ENCODE measurements at places on chromosomes 1 and 21. TPM values are rescaled to one million over a fixed set of nuclear protein-coding genes. Genes with fewer than 3 reads are reported as not detected.

DNA sequence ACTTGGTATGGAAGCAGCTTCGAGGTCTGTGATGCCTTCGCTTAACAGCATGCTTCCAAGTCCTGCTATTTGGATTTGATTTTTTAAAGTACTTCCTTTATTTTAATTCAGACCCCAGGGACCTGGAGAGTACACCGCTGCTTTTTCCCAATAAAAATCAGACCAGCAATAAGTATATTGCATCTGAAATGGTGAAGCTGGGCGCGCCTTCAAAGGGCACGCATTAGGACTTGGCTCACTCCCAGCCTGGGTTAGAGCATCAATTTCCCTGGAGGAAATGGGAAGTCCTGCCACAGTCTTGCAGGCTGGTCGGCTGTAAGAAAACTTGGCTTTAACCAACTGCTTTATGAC lies 325.1 kb downstream of the RRAGC start:
- no peak for ATAC-seq

GRCh38 chr21:42632771-42633690 lies 20.4 kb upstream of the PDE9A start:
- no peak for ATAC-seq

DNA sequence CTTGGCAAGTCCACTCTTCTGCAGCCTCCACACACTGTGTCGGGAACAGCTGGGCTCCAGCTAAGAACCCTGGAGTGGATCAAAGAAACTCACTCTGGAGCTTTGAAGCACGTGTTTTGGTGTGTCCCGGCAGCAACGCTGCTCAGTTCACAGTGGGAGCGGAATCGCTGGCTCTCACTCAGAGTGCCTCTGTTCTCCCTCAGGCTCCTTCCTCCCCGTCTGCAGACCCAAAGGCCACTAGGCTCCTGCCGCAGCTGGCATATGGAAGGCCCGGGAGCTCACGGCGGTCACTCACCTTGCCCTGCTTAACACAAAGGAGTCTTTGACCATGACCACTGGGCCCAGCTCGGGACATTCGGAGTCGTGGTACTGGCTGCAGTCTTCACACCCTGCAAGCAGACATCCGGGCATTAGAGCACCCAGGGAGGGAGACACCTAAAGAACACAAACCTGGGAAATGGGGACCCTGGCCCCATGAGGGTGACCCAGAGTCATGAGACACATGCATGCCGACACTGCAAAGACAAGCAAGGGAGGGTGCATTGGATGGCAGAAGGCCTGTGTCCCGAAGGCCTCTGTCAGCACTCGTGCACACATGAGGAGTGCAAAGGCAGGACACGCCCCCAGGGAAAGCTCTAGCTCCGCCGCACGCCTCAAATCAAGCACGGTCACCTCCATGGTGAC lies 19.7 kb downstream of the PRDM15 start:
- ATAC-seq = no peak

DNA sequence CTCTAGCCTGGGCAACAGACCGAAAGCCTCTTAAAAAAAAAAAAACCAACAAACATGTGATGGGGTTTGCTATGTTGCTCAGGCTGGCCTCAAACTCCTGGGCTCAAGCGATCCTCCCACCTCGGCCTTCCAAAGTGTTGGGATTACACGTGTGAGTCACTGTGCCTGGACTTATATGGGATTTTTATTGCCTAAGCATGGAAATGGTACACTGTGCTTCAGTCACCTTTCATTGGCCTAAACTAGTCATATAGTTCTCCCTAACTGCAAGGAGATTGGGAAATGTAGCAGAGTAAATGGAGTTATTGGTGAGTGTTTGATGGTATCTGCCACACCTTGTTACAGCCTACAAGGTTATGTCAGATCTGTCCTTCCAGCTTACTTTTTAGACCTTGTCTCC lies 17.2 kb upstream of the MEF2D start:
- peak; percentile 32 for ATAC-seq

DNA sequence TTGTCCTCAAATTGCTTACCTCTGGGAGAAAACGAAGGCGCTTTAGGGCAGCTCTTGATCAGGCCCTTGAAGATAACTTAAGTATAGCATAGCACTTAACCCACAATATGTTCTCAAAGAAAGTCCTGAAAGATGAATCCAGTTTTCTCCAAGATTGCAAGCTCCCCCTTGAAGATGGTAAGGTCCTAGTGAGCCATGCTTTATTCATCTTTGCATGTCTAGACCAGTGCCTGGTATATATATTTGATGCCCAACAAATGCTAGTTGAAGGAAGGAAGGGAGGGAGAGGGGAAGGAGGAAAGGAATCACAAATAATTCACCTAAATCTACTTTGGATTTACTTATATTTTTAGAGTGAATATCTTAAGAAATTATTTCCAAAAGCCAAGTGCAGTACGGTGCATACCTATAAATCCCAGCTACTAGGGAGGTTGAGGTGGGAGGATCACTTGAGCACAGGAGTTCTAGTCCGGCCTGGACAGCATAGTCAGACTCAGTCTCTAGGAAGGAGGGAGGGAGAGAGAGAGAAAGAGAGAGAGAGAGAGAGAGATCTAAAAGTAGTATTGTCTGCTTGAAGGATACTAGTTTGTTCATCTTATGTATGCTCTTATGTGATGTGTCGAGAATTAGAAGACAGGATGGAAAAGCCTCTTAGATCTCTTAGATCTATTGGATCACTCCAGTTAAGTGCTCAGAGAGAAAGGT lies 25.0 kb downstream of the PBX1 start:
- no peak for ATAC-seq

DNA sequence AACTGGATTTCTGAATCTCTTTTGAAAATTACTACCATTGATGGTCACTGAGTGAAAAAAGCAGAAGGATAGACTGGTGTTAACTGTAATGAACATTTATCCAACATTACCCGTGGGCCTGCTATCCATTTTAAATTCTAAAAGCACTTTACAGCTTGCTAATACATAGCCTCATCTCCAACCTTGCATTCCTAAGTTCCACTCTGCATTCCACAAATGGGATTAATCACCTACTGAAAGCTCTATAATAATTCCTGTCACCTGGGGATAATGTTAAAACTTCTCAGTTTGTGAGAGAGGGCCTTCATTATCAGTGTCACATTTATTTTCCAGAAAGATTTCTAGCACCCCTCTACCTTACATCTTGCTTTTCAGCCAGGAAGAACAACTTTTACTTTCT lies 38.2 kb downstream of the PTPRC start:
- no peak for ATAC-seq

DNA sequence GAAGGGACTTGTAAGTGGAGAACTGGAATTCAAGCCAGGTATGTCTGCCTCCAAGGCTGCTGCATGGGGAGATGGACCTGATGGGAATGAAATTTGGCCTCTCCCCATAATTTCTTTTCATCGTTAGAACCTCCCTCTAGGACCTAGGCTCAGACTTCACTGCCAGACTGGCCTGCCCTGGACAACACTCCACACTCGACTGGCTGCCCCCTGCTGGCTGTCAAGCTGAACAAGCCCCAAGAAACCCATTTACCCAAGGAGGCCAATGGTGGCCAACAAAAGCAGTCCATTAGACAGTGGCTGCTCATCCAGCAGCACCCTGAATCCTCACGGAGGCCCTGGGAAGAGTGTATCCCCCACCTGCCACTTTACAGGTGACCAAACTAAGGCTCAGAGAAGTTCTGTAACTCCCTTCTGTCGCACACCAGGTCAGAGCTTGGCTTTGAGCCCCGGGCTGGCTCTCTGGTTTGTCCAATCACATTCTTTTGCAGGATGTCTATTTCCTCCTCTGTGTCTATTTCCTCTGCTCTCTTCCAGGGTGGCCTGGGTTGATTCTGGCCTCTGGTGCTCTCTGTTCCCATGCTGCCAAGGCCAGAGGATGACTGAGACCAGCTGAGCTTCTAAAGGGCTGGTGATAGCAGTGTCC lies 3.8 kb downstream of the RNF186 start:
- ATAC-seq = peak; percentile 59

GRCh38 chr1:228259951-228260350 lies 52.1 kb downstream of the OBSCN start:
- ATAC-seq = no peak

DNA sequence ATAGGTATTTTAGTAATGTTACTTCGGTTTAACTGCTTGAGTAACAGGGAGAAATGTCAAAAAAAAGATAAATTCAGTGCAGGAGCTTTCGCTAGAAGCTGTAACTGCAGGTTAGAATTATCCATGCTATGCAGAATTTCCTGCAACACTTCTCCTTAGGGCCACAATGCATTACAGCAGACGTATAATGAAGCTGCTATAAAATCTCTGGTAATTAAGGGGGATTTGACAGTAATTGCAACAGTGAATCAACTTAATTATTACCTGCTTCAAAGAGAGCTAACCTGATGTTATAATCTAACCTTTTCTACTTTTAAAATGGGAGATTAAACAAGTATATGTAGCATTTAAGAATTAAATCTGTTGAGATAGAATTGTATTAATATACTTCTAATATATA lies 92.6 kb downstream of the ATG4C start:
- no peak for ATAC-seq

The CNN3 gene
- 136 TPM for total RNA-seq

The SMCP gene
- total RNA-seq = not detected

The ORC1 gene
- 5.7 TPM for total RNA-seq

The AQP10 gene
- total RNA-seq = not detected

The LRRC53 gene
- total RNA-seq = not detected

Measured in esophagus mucosa (tissue), 1 donor.